ENCODE measurements at places on chromosomes 12 and 14. TPM values are rescaled to one million over a fixed set of nuclear protein-coding genes. Genes with fewer than 3 reads are reported as not detected.
A peak's percentile ranks its signal among the peaks of the same experiment; 100 is the strongest.

HCAR3 gene
- total RNA-seq: not detected

- DNase-seq: no peak
Observed at GRCh38 chr12:69437073-69437472, 33.1 kb upstream of the FRS2 start.

DNA sequence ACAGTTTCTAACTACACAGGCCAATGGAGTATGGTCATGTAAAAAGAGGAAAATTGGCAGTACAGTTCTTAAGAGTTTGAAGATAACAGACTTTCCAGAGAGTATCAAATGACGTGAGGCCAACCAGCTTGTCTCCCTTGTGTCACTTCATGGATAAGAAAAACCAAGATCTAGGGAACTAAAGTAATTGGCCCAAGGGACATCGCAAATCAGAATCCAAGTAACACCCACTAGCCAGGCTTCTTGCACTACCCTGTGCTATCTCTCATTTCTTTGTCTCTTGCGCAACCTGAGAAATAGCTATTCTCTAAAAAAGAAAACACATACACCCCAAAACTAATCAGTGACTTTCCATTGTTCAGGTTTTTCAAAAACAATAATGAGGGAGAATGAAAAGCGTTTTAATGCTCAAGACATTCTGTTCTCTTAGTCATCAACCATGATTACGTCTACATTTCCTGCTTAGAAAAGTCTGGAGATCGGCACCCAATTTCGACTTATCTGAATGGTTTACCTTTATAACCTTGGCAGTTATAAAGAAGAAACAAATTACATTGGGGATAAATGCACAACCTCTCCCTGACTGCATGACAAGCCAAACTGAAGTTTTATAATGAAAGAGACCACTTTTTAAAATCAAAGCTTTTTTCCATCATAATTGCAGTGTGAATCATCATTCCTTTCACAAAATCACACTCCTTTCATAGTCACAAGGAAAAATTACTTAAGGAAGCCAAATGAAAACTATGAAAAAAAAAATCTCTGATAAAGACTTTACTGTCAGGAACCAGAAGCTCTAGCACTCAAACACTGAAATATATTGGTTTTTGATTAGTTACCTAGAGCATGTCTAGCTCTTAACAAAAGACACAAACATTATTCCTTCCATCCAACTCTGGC, 42.1 kb downstream of the TMTC1 start:
- no peak for DNase-seq

- peak; percentile 10 for DNase-seq
Observed at GRCh38 chr12:84874125-84874824, 38.3 kb downstream of the SLC6A15 start.

Data from Panc1 (cell line).